ENCODE measurements at places on chromosomes 6 and 20. TPM values are rescaled to one million over a fixed set of nuclear protein-coding genes. Genes with fewer than 3 reads are reported as not detected.

GRCh38 chr6:35377002-35377401, 34.6 kb downstream of the PPARD start:
- DNase-seq = no peak

- DNase-seq = peak; percentile 67
Measured at GRCh38 chr20:33490023-33490933, at the start of gene CBFA2T2. Gene CBFA2T2 (plus strand): TSS chr20:33490096. CDS start chr20:33490268, 172 bp downstream.

DNA sequence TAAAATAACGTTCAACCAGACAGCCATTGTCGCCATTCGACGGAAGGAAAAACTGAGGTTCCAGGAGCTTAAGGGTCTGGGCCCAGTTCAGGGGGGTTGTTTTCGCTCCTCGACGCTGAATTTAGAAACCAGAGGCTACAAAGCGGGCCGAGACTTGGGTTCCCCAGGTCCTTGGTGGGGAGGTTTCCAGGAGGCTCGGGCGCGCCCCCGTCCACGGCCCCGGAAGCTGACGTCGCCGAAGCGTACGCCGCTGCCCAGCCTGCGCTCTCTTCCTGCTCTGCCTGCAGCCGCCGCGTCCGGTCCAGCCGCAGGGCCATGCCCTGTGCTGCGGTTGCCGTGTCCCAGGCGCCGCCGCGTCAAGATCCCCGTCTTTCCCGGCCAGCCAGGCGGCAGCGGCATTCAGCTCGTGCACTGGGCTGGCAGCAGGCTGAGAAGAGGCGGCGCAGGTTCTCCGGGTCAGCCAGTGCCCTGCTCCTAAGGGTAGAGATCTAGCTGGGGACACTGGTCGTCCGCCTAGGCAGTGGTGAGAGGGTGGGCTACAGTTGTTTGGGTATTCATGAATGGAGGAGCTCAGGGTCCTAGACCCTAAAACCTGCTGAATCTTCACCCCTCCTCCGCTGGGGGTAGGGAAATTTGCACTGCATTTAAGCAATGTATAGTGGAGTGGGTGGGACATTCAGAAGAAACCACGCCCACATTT, 901 bp upstream of the TRIM26 start:
- DNase-seq = peak; percentile 87

DNA sequence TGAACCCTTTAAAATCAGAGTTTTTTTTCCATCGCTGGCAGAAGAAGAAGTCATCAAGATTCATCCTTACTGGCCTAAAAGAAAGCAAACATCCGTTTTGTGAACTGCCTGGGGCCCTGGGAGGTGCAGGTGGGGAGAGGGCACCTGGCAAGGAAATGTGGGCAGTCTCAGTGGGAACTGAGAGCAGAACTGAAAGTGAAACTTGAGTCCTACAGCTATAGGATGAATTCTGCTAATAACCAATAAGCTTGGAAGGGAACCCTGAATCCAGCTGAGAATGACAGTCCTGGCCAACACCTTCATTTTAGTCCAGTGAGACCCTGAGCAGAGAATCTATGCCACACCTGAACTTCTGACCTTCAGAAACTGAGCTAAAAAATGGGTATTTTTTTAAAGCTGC, 130.1 kb upstream of the ASCC3 start:
- peak; percentile 23 for DNase-seq

The RIPOR3 gene
- total RNA-seq = not detected

Data from activated CD8-positive, alpha-beta T cell treated with anti-CD3 and anti-CD28 coated beads, Interleukin-2, amount 10 ng/mL, durations not matched to agents 7 days and 5 days (primary cell).